ENCODE measurements at places on chromosomes 6 and 20.

DNA sequence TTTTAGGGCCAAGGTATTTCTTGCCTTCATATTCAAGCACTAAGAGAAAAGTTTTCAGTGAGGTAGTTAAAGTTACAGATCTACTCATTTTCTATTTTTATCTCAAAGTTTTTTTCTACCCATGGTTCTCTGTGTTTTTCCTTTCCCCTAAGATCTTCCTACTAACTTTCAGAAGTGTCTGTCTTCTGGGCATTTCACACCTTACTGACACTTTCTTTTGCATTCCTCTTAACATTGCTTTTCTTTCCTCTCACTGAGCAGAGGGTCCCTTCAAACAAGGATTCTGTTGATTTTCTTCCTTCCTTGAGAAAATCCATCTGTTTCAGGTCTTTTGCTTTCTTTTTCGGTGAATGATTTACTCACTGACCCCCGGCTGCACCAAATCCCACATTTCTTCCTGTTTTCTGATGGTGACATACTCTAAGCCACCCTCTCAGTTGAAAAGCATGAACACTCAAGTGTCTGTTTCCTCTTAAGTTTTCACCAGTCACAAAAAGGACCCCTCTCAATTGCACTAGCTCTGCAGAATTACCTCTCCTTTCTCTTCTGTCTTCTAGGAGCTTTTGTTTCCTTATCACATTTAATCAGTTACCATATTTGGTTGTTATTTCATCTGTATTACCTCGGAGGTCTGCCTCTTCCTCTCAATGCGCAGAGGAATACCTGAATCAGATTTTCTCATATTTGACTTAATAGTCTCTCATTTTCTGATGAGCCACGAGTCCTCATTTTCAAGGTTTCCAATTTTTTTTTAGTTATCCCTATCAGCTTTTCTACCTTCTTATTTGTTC lies 73.5 kb upstream of the RNF217 start:
- no peak for DNase-seq

DNA sequence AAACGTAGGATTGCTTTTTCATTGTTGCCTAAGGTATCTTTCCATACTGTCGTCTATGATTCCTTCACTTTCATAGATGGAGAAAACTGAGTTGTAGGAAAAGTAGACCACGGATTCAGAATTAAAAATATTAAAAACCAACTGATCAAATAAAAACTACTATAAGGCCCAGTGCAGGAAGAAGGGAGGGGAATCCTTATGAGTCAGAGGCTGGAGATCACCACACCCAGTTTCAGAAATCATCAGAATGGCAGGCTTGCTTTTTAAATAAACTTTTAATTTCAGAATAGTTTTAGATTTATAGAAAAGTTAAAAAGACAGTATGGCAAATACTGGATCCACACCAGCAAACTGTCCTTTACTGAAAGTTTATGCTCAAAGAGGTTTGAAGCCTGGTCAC lies 32.0 kb upstream of the POPDC3 start:
- no peak for DNase-seq

GRCh38 chr6:41342241-41342640 lies 6.8 kb downstream of the NCR2 start:
- DNase-seq, result no peak

DNA sequence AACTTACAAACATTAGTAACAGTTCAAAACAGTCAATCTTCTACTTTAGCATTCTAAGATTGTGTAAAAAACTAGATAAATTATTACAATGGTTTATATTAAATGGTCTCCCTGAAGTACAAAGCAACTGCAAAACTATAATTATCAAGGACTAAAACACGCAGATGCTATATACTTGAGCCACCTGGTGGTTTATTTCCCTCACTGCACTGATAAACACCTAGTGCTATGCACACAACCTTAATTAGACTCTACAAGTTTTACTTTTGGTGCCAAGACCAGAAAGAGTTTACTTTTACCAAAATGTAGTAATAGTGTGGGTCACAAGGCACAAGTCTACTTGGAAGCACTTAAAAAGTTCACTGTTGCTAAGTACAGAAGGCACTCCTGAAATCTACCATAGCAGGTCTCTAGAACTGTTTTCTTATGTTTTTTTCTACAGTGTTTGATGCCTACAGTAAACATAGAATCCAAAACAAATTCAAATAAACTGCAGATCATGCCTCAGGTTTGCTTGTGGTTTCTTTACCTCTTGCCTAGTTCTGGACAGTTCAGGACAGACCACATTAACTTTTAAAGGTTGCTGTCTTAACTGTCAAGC lies 49.2 kb downstream of the GMDS start:
- peak; percentile 40 for DNase-seq

GRCh38 chr6:92024110-92024509 lies 1395.2 kb downstream of the EPHA7 start:
- DNase-seq, result no peak

DNA sequence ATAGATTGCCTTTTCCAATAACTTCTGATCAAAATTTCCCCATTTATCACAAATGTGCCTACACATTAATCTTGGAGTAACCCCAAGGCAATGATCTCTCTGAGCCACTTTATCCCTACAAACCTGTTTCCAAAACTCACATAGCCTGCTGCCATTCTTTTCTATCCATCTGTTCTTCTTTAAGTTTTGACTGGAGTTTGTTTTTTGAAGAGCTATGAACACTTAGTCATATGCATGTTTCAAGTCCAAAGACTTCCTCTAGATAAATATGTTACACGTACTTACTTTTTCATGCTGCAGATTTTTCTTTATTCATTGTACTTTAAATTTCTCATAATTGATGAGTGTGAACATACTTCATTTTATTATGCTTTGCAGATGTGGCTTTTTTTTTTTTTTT lies 488.9 kb upstream of the CITED2 start:
- DNase-seq, result no peak

DNA sequence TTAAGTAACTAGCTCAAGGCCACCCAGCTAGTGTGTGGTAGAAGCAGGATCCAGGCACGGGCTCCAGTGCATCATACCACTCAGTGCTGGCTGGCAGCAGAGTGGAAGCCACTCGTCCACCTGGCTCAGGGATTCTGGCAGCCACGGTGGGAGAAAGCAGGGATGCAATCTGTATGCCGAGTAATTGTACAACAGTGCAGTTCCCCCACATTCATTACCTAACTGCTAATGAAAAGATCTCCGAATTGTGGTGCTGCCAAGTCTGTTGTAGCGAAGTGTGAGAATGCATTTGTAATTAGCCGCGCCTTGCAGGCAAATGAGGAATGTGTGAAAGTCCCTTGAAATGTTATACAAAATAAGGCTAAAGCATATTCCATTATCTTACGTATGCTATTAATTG lies 29.0 kb downstream of the KCNG1 start:
- DNase-seq, result no peak

DNA sequence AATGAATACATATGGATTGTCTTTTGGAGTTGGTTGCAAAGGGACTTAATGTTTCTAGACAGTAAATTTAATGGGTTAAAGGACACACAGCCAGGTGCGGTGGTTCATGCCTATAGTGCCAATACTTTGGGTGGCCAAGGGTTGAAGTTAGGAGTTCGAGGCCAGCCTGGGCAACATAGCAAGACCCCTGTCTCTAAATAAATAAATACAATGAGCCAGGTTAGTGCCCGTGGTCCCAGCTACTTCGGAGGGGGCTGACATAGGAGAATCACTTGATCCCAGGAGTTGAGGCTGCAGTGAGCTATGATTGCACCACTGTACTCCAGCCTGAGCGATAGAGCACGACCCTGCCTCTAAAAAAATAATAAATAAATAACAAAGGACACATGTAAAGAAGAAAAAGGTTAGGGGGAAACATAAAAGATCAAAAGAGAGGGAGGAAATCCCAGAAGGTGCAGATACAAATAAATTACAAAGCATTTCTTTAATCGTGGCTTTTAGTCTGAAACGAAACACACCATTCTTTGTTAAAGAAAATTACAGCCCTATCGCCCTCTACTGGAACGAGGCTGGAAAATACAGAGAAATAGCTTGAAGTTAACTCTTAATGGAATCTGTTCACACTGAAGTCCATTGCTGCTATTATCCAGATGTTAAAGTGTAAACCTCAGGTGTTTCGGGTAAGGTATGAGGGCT lies 42.6 kb upstream of the SCML4 start:
- DNase-seq, result peak; percentile 67

DNA sequence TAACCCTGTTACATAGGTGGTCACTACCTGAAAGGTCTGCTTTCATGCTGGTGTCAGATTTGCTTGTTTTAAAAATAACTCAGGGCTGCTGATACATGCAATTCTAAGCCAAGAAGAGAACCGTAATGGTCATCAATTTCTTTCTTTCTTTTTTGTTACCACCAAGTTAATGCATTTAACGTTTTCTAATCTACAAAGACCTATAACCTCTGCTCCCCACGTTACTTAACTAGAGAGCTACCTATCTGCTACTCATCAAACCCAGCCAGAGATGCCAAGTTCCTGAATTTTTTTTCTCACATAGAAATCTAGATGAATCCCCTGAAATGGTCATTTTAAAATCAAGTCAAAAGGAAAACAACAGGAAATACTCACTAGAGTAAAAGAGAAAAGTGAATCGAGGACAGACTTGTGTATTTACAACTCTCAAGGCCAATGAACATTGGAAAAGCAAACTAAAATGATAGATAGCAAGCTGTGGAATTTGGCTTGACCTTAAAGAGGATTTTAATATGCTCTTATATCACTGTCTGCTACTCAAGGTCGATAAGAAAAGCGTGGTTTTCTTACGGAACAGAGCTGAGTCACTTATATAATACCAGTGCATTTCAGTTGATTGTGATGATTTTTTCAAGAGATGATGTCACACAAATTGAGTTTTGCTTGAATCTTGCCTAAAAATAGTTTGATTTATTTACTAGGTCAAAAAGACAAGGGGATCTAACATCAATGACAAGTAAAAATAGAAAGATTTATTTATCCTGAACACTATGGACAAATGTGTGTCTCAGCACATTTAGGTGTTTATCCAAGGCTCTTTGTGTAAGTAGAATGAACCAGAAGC lies 67.9 kb downstream of the SGK1 start:
- DNase-seq, result no peak

DNA sequence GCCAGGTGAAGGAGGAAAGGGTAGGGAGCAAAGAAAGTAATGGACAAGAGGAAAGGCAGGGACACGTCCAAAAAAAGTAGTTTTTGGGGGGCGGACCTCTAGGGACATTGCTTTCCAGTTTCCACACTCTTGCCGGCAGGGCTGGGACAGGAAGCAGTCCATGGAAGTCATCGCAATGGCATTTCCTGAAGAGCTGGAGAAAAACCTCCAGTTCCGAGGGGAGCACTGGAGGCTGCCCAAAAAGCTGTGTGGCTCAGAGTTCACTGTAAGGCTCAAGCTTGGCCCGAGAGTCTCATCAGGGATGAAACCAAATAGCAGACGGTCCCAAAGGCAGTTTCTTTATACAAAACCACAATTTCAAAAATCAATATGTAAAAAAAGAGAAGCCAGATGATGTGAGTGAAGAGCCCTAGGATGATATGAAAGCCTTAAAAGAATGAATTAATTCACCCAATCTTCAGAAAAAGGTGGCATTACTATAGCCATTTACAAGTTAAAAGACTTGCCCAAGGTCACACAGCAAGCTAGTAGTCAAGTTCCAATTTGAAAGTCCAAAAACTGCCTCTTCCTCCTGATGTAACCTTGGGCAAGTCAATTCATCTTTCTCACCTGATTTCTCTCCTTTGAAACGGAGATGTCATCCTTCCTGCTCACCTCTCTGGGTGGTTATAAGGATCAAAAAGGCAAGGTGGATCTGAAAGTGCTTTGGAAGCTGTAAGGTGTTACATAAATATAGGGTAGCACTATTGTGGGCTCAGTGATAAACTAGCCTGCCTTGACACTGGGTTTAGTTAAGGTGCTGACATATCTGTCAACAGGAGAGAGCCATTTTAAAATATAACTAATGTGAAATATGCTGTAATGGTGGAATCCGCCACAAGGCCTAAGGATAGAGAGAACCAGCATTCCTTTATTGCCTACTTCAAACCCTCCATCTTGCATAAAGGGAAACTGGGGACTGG lies 9.1 kb downstream of the BCL2L1 start:
- DNase-seq, result no peak

GRCh38 chr20:3981132-3981452 lies 34.3 kb downstream of the RNF24 start:
- no peak for DNase-seq

DNA sequence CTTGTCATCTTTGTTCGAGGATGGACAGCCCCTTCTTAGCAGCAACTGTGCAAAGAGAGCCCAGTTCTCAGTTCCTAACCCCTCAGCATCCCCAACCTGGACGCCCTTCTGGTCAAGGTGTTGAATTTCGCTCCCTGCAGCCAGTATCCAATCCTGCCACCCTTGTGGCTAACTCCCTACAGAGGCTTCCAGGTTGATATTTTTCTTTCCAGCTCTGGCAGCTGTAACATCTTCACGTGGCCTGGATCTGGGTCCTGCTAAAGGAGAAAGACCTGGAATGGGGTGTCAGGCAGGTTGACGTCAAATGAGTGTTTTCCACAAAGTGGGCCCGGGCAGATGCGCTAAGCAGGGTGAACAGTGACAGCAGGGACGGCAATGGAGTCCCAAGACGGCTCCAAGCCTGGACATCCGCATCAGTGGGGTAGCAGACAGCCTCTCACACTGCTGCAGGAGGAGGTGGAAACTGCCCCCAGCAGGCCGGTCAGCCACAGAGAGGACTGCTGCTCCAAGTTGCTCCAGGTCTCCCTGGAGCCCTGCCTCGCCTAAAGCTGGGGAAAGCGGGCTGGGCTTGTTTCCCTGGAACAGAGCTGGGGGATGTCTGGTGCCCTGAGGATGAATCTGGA lies 1.0 kb upstream of the YTHDF1 start:
- DNase-seq, result no peak

DNA sequence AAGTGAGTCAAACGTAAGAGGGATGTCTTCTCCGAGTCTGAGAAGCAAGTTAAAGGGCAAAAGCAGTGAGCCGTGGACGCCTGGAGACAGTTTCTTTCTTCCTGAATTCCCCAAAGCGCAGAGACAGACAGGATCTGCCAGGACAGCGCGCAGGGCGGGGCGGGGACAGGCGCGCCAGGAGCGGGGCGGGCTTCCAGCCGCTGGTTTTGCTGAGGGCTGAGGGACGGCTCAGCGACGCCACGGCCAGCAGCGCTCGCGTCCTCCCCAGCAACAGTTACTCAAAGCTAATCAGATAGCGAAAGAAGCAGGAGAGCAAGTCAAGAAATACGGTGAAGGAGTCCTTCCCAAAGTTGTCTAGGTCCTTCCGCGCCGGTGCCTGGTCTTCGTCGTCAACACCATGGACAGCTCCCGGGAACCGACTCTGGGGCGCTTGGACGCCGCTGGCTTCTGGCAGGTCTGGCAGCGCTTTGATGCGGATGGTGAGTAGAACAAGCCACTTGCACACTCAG lies at the start of gene SCGN:
TSS of gene SCGN (plus strand) at position 209 of the 509 bp plus-strand sequence. CDS start at position 398, 189 bp downstream.
- DNase-seq, result peak; percentile 31

All from GM13977 (cell line).